NCI-H460 (cell line): ENCODE measurements at places on chromosomes 7 and 10.

- DNase-seq = no peak
Observed at GRCh38 chr10:75613685-75614504, 182.5 kb downstream of the LRMDA start.

- DNase-seq = no peak
Observed at GRCh38 chr10:78148961-78149612, 115.4 kb downstream of the RPS24 start.

- DNase-seq = peak; percentile 62
Observed at GRCh38 chr10:36779238-36779846, 346.1 kb upstream of the ANKRD30A start.

DNA sequence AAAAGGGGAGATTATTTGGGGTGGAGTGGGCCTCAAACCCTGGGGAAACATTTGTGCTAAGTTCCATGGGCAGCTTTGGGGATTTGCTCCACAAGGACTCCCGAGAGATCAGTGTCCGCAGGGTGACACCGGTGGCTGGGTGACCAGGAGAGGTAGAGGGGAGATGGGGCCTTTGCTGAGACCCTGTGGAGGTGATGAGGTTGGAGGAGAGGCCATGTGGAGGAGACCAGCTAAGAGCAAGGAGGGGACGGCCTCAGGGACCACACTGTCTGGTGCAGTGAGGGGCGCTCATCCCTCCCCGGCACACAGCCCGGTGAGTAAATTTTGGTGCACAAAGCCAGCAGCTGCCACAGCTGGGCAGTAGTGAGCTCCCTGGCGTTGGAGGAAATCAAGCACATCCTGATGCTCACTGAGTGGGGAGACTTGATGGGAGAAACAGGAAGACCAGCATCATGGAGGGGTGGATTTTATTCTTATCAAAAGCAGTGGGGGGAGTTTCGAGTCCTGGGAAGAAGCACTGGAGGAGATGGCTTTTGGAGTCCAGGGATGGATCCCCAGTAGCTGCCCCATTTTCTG, 20.2 kb upstream of the ELFN1 start:
- no peak for DNase-seq

GRCh38 chr7:64869912-64870562, 33.0 kb upstream of the ZNF273 start:
- DNase-seq = no peak

- no peak for DNase-seq
Observed at GRCh38 chr7:107125475-107125874, 43.3 kb upstream of the HBP1 start.

DNA sequence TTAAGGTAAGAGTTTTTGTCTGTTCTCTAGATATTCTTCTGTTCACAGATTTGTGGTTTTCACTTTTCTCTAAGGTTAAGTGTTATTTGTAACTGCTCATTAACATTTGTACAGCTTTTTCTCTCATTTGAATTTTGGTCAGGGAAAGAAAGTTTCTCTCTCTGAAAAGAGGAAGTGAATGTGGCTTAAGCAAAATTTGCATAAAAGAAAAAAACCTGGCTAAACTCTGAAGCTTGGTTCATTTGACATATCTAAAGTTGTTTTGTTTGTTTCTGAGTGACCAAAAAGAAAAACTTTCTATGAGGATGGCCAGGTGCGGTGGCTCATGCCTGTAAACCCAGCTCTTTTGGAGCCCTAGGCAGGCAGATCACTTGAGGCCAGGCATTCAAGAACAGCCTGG, 22.0 kb upstream of the SLC26A4 start:
- no peak for DNase-seq

DNA sequence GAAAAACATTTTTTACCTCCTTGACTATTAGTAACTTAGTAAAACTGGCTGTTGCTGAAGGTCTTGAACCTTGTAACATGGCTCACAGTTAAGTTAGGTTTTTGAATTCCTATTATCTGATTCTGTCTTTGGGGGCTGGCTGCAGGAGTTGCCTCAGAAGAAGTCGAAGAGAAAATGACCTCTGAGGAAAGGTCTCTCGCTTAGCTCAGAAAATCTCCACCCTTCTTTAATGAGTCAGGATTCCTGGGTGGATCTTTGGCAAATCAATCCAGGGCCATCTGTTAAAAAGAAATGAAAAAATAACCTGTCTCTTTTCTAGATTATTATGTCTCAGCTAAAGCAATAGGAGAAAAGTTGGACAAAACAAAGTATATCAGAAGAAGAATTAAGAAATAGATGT, 267.8 kb upstream of the SEMA3C start:
- DNase-seq = no peak

DNA sequence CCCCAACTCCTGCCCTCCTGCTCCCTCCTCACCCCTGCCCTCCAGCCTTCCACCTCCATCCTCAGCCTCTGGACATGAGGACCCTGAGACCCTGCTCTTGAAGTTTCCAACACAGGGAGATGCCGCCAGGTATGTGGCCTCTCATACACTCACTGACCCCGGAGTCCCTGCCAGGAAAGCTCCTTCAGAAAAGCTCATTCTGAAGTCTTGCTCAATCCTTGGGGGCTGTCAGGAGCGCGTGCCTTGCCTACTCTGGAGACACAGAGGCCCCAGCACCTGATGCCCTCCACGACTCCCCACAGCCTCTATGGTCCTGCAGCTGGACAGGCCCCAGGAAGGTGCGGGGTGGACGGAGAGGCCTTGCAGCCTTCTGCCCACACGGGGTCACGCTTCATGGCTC, 11.0 kb downstream of the NUDT1 start:
- no peak for DNase-seq

- DNase-seq = no peak
Observed at GRCh38 chr10:45463244-45464116, 89.5 kb downstream of the ALOX5 start.

- DNase-seq = no peak
Observed at GRCh38 chr7:107860279-107860961, 30.6 kb upstream of the DLD start.

DNA sequence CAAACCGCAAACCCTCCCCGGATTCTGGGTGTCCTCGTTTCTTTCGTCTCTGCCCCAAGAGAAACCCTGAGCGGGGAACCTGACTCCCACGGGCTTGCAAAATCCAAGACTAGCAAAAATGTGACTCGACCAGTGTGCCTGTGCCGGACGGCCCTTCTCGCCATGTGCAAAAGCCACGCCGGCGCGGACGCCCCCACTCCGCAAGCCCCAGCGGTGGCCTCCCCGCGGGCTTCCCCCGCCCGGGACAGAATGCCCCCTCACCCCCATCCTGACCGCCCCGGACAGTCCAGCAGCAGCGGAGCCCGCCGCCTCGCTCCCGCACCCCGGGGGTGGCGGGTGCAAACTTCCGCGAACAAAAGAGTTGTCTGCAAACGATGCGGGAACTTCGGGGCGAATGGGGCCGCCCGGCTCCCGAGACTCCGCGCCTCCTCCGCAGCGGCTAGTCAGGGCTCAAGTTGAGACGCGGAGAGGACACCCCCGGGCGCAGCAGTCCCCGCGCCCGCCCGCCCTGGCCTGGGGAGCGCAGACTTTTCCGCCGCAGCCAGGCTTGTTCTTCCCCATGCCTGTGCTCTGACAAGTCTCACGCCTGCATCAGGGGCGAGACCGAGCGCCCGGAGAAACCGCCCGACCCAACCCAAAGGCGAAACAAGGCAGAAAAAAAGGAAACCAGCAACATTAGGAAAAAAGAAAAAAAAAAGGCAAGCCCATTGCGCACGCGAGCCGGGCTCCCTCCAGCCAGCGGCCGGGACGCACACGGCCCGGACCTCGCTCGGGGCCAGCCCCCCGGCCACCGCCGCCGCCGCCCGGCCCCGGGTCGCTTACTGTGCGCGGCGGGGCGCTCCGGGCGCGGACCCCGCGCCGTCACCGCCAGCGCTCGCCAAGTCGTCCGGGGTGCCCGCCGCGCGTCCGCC, 732 bp downstream of the FAM53B start:
- no peak for DNase-seq

DNA sequence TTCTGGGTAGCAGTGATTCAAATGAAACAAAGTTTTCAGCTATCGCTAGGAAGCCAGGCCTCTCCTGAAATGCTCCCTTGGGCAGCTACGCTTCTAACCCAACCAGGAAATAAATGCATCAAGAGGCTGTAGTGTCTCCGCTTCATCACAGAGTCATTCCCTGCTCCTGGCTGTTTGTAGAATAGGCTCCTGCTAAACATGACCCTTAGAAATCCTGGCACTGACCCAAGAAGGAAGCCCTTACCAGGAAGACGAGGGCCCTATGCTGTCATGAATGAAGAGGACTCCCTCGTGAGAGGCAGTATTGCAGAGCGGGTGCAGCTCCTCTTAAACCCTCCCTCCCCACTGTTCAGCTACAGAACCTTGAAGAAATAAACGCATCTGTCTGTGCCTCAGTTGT, 48.3 kb downstream of the NOD1 start:
- no peak for DNase-seq

DNA sequence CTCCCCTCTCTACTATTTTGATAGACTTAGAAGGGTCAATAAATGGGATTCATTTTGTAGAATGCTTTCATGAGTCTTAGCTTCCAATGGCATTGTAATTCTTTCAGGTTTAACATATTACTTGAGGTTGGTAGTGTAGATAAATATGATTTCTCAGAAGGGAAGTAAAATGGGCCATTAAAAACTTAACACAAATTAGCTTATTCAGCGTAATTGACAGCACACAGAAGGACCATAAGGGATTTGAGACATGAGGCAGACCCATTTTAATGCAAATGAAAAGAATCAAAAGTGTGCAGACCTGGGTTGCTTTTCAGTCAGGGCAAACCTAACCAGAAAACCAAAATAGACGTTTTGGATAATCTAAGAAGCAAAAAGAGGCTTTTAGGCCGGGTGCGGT, 156.6 kb upstream of the CNTNAP2 start:
- DNase-seq = no peak

DNA sequence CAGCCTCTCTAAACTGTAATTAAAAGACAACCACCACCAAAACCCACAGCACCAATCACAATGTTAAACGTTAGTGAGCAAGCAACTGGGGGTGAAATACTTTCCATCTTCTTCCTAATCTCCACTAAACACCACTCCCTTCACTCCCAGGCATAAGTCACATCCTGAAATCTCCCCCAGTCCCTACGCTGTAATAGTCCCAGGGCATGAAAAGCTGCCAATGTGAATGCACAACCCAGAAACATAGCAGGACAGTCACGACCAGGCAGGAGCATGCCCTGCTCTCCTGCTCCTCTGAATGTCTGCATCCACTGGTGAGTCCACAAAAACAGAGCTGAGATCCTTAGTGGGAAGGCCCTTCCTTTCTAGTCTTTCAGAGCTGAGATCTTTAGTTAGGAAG, 288.9 kb downstream of the PARD3 start:
- peak; percentile 84 for DNase-seq
